ENCODE measurements at places on chromosomes 11 and 22.

DNA sequence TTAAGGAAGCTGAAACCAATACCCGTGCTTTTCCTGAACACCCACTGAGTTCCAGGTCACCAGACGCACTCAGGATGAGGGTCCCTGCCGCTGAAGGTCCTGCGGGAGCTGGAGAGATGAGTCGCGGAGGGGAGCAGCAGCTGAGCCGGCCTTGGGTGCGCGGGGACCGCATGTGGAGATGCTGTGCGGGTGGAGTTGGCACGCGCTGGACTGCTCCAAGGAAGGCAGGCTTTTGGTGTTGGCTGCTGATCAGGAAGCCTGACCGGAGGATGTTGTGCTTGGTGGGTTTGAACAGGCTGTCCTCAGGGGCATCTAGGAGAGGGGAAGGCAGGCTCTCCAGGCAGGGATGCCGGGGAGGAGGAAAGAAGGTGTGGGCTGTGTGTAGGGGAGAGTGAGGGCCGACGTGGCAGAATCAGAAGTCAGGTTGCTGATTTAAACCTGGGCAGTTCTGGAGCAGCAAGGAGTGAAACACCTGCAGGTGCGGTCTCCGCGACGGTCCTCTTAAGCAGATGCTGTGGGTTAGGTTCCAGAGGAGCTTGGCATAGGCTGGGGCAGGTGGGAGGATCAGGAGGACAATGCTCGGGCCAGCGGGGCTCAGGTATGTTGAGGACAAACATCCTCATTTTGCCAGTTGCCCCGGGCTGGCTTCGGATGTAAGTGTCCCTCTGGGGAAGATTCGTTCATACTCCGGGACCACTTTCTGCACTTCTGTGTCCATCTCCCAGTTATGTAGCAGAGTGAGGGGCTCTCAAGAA lies 197.5 kb upstream of the B3GAT1 start:
- no peak for DNase-seq

DNA sequence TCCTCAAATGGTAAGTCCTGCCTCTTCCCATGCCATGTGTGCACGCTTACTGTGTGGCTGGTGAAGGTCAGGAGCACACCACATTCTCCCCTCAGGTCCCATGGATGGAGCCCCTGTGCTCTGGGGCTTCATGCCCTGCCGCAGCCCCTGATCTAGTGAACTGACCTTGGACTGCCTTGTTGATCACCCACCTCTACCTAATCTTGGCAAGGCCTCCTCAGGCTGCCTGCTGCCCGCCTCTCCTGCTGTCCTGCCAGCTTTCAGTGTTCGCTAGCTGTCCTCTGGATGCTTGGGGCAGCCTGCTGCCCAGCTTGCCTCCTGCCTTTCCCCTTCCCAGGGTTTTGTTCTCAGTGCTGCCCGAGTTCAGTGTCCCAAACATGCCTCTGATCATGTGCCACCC lies 38.1 kb downstream of the CABIN1 start:
- no peak for DNase-seq

- DNase-seq, result no peak
These were observed 42.2 kb downstream of the WNT7B start for GRCh38 chr22:45934659-45935341.

GRCh38 chr11:36107547-36107946 lies 163.7 kb downstream of the LDLRAD3 start:
- DNase-seq, result no peak

DNA sequence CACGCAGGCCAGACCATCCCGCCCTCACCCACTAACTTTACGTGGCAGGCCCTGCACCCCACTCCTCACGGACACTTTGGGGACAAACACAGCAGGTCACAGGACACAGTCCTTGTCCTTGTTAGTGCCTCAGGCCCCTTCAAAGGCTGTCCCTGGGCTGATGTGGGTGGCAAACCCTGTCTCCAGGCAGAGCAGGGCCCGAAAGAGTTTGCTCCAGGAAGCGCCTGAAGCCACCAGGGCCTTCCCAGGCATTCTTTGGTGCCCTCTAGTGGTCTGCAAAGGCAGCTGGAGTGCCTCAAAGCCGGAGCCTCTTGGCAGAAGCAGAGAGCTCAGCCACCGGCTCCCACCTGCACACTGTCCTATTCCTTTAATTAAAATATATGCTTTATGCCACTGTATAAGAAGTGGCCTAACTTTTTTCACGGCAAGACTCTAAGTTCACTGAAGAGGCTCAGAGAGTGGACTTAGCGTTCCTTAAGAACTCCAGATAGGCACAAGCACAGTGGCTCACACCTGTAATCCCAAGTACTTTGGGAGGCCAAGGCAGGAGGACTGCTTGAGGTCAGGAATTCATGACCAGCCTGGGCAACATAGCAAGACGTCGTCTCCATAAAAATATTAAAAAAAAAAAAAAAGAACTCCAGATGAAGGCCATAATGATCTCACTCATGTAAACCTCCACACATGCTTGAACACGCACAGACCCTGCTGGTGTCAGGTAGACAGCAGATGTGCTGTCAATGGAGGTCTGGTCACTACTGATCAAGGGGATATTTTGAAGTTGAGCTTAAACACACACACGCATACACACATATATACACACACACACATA lies 11.1 kb downstream of the TXN2 start:
- peak; percentile 83 for DNase-seq

DNA sequence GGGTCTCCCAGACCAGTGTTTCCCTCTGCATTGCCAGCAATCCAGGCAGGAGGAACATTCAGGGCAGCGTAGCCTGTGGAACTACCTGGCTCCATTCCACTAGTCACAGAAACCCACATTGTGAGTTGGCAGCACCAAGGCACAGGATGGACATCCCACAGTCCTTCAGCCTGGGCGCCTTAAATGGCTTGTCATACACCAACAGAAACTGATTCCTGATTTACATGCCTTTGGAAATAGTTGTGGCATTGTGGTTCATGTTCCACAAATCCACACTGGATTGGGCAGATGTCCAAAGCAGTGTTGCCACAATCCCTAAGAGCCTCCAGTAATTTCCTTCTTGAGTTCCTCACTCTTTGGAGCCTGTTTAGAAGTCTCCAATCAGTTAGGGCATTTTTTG lies 225.6 kb downstream of the BLID start:
- DNase-seq, result peak; percentile 11

GRCh38 chr11:3632070-3632660 lies 9.6 kb downstream of the ART5 start:
- no peak for DNase-seq

GRCh38 chr11:123718469-123718868 lies 23.0 kb downstream of the ZNF202 start:
- no peak for DNase-seq

GRCh38 chr22:27335102-27335660 lies 466.4 kb downstream of the MN1 start:
- DNase-seq, result no peak

DNA sequence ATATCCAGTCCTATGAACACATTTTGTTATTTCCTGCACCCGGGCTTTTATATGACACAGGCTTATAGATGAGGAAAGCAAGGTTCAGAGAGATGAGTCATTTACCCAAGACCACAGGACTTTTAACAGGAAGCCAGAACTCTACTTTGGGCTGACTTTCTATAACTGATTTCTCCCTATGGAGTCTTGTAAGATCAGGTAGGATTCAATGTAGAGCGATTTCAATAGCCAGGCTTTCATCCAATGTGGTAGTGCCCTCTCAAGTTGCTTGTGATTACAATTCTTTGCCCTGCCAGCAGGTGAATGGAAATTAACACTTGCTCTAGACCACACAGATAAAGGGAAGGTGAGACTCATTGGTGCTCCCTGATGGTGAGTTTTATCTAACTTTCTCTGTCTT lies 378.3 kb downstream of the INSC start:
- DNase-seq, result peak; percentile 79

- peak; percentile 23 for DNase-seq
These were observed 10.6 kb downstream of the LRRC55 start for GRCh38 chr11:57192316-57192715.
